Stimulated activated CD8-positive, alpha-beta memory T cell treated with anti-CD3 and anti-CD28 coated beads, Interleukin-7, amount 100 ng/mL, for 1 hour (primary cell): ENCODE measurements at places on chromosomes 1 and 21.

GRCh38 chr1:10649517-10650201 is 146.8 kb downstream of the CASZ1 start:
- DNase-seq: no peak

DNA sequence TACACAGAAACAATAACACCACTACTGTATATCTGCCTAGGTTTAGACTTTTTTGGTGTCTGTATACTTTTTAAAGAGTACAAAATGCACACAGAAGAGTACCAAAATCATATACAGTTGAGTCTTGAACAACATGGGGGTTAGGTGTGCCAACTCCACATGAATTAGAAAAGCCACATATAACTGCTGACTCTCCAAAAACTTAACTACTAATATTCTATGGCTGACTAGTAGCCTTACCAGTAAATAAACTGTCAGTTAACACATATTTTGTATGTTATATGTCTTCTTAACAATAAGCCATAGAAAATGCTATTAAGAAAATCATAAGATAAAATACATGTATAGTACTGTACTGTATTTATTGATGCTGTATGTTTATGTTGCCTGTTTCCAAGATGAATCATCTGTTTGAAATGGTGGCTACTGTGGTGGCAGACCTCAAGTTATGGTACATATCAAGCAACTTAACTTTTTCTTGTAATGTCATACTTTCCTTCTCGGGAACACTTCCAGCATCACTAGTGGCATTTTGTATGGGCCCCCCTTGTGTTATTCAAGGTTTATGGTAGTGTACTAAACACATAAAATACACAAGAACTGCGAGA is 71.2 kb downstream of the LHX4 start:
- no peak for DNase-seq

- no peak for DNase-seq
Observed at GRCh38 chr1:39488793-39489566, 2.5 kb upstream of the BMP8A start.

DNA sequence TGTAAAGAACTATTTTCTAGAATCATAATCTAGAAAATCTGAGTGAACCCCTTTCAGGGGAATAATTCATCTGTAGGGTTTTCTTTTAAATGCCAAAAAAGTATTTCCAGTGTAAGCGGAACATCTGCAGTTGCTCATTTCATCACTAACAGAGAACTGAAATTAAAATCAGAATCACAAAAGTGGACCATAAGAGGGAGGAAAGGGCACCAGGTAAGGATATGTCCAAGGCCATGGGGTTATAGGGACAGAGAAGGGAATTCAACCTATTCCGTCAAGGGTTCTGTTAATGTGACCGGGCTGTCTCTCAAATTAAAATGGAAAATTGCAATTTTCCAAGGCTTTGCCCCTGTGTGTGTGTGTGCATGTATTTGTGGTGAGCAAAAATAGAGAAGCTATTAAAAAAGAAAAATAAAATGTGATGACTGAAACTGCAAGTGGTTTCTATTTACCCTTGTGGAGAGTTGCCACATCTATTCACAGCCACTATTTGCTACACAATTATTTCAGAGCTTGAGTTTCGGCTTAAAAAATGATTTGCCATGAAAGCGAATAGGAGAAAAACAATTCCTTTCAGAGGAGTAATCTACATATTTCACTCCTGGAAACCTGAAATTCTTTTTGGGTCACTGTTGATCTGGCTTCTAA is 53.1 kb downstream of the APP start:
- no peak for DNase-seq

DNA sequence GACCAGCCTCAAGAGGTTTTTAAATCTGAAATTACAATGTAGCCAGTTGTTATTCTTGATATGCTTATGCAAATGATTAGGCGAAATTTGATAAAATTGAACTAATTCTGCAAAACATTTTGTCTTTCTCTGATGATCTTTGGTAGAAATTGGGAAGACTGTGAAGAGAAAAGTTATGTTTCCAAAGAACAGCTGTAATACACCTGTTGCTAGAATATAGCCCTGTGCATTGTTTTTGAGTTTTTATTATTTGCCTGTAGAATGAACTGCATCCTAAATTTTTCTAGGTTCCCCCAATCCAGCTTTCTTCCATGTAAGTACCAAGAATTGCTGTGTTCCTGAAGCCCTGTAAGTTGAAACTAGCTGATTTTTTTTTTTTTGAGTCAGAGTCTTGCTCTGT is 81.5 kb upstream of the RHOU start:
- DNase-seq: no peak

- DNase-seq: no peak
Observed at GRCh38 chr21:30044447-30045064, 104.8 kb upstream of the GRIK1 start.

DNA sequence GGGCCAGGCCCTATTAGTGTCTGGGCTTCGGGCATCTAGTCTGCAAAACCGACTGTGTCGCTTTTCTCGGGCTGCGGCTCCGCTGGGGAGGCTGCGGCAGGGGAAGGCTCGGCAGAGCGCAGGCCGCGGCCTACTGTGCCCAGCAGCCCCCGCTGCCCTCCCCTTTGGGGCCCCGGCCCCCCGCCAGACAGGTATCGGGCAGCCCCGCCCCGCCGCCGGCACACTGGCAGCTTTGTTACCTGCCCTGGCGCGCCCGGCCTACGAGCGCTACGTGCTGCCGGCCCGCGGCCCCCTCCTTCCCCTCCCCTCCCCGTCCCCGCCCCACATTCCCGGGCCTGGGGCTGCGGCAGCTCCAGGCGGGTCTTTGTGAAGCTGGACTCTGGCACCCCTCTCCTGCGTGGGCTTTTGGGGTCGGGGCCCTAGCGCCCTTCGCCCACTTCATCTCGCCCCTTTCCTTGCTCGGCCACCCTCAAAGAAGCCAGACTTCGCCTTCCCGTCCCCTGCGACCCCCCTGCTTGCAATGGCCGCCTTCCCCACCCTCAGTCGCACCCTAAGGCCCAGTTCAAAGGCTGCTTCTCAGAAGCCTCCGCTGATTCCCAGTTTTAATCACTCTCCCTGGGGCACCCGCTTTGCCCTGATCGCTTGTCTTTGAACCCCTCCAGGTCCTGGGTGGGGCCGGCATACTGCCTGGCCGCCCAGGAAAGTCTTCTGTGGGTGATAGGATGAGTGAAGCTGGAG is 48.9 kb upstream of the SLC2A1 start:
- DNase-seq: no peak

- no peak for DNase-seq
Observed at GRCh38 chr1:14435368-14436023, 163.0 kb upstream of the KAZN start.

DNA sequence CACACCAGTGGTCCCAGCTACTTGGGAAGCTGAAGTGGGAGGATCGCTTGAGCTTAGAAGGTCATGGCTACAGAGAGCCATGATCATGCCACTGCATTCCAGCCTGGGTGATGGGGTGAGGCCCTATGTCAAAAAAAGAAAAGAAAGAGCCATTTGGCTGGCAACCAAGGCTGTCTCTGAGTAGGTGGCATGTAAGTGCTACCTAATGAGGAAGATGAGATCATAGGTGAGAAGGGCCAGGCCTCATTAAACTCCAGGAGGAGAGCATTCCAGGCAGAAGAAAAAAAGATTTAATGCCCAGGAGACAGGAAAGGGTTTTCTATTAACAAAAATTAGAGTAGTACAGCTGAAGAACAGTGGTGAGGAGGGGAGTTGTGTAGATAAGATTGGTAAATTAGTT is 103.4 kb upstream of the ZNF678 start:
- no peak for DNase-seq

DNA sequence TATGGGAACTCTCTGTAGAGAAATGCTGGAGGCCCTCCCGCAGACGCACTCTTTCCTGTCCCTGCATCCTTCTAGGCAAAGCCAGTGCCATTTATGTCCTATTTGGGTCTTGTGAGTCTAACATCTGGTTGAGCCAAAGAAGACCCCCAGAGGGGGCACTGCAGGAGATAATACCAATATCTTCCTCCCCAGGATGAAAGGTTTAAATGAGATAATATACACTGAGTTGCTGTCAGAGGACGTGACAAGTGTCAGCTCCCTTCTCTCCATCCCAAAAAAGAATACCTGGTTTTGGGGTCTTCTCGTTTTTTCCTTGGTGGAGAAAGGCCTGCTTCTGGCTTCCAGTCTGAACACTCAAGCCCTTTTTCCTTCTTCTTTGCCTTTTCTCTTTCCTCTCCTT is 7.6 kb downstream of the TCEA3 start:
- no peak for DNase-seq

DNA sequence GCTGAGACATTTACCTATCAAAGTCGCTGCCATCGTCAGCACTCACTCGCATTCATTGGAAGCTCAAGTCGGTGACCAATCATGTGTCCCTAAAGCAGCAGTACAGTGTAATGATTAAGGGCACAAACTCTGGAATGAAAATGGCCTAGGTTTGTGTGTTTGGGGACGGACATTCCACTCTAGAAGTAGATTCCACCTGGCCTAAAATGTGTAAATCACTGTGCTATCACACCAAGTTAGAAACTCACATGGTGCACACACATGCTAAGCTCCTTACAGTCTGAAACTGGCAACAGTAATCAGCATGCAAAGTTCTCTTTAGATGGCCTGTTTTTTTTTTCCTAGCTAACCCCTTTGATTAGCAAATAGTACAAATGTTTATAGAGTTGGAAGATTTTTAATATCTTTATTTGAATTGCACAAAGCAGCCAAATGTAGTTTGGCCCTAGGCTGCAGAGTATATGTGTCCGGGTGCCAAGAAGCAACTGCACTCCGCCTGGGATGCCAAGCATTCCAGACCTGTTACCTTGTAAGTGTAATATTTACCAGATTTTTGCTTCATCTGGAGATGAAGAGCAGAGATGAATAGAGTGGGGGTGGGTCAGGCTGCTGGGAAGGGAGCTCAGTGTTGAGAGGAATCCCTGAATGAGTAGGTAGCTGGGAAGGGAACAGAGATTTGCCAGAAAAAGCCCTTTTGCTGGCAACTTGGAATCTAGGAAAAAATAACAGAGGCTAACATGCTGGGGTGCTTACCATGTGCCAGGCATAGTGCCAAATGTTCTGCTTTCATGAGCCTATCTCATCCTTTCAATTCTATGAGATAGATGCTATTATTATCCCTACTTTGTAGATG is 35.2 kb downstream of the TGFB2 start:
- DNase-seq: no peak
